Large intestine (tissue), 12 donors: ENCODE measurements at places on chromosomes 1 and 21.

GRCh38 chr21:42258150-42258884, 39.4 kb downstream of the ABCG1 start:
- peak; percentile 35 for DNase-seq

DNA sequence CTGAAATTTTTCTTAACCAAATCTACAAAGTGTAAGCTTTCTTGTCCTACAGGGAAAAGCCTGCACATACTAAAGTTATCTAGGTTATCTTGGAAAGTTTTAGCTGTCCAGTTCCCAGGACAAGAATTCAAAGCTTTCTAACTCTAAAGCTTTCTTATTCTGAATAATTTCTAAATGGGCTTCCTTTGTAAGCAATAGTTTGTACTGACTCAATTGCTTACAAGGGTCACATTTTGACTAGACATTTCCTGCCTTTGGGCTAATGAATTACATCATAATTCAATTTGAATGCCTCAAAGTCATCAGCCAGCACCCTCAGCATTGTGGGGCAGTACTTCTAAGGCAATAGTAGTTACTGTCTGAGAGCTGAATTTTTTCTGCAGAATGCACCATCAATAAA, 223.0 kb downstream of the LTN1 start:
- DNase-seq: no peak

GRCh38 chr1:30759718-30760281, 2.2 kb upstream of the LAPTM5 start:
- no peak for DNase-seq

DNA sequence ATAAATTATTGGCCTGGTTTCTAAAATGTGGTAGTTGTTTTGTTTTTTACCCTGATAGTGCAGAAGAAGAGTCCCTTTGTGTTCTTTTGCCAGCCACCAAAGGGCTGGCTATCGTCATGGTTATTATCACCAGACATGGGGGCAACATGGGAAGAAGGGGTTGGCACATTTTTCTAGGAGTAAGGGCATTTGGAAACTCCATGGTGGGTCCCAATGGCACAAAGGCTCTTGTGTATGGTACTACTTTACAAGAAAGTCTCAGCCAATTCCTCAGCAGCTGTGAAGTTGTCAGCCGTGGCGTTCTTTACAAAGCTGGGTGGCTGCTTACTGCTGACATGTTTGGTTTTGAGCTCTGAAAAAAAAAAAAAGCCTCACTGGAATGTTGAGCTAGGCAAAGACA, 330.4 kb upstream of the ESRRG start:
- no peak for DNase-seq

DNA sequence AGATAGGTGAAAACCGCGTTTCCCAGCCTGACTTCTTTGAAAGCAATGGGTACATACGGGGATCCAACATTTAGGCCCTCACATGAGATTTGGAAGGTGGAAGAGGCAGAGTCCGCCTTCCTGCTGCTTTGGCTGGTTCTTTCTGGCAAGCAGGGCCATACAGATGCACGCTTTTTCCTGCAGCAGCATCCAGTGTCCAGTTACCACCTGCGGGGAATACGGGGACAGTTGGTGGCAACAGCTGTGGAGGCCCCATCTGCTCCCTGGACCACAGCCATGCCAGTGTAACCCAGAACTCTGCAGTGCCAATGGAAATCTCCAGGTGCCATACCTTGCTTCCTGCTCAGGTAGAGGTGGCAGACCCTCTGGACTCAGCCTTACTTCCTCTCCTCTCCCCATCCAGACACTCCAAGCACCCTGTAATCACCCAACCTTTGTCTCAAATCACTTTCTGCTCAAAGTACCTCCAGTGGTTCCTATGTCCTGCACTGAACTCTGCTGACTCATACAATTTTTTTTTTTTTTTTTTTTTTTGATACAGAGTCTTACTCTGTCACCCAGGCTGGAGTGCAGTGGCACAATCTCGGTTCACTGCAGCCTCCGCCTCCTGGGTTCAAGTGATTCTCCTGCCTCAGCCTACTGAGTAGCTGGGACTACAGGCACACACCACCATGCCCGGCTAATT, 68.3 kb downstream of the SLC16A1 start:
- DNase-seq: no peak

DNA sequence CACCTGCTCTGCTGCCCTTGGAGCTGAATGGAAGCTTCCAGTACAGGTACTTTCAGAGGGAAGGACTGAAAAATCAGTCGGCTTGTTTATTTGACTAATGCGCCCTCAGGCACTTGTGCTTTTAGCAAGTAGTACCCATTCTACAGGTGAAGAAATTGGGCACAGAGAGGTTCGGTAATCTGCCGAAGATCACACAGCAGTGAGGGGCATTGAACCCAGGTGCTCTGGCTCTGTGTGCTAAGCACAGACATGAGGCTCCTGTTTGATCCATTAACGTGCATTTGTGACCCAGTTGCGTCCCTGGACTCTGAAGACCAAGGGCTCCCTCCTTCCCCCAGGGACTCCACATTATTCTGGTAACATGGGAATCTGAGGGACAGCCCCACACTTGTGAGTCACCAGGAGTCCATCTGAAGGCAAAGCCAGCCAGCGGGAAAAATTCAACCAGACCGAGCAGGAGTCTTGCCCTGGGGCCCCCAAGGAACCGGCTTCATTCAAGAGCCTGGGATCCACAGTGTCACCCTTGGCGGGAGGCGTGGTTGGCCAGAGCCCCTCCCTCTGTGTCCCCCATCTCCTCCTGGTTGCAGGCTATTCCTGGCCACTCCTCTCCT, 192.4 kb upstream of the ARHGEF16 start:
- no peak for DNase-seq

DNA sequence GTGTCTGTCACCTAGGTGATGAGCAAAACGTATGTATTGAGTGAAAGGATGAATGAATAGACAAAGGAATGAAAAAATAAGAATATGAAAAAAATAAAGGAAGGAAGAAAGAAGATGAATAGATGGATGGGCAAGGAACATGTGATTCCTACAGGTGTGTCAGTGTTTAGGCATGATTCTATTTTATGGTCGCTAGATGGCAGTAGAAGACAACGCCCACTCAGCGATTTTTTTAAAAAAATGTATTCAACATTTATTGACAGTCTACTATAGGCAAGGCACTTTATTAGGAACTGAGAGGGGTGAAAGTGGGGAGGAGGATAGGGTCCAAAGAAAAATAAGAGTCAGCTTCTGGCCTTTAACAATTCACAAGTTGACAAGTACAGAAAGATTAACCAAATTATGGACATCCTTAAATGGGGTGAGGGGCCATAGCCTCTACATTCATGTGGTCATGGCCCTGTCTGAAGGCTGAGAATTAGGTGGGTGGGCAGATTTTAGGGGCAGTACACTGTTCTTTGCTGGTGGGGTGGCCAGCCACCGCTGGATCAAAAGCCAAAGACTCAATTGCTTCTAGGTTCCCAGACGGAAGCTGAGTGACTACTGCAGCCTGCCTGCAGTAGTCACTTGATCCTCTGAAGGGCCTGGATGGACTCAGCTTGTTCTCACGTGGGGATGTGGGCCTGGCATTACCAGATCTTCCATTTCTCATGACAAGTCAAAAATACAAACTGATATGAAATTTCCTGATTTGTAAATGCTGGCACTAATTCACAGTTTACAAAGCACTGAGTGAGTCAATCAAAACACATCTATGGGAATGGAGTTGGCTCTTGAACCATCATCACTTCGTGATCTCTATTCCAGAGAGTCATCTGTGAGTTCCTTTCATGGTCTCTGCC, 83.9 kb downstream of the FASLG start:
- peak; percentile 16 for DNase-seq

- no peak for DNase-seq
These were observed 9.8 kb downstream of the PADI3 start for GRCh38 chr1:17258758-17259130.

DNA sequence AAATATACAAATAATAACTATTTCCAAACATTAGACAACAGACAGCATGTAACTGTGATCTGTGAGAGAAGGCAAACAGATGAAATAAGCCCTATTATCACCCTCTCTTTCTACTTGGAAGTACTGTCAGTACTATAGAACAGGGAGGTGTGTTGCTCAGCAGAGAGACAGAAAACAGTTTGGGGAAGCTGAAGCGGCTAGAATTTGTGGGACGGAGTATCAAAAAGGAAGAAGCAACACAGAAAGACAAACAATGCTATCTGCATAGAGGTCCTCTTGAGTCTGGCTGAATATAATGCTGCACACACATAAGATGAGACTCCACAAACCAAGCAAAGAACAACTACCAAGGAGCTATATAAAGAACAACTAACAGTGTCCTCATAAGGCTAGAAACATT, 59.4 kb downstream of the ZZZ3 start:
- DNase-seq: no peak

DNA sequence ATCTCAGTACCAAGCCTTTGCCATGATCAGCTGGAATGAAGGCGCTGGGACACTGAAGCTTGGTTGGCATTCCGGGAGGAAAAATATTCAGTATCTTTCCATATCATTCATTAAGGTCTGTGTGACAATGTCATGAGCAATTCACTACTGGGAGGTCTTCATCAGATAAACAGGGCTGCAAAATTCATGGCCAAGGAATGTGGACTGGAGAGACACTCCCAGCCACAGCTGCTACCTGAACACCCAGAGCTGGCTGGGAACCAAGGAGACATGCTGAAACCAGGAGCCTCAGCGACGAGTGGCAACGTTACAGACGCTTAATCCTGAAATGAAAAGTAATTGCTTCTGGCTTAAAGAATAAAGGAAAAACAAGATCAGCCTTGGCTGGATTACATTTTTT, 30.6 kb upstream of the DDAH1 start:
- DNase-seq: peak; percentile 24

DNA sequence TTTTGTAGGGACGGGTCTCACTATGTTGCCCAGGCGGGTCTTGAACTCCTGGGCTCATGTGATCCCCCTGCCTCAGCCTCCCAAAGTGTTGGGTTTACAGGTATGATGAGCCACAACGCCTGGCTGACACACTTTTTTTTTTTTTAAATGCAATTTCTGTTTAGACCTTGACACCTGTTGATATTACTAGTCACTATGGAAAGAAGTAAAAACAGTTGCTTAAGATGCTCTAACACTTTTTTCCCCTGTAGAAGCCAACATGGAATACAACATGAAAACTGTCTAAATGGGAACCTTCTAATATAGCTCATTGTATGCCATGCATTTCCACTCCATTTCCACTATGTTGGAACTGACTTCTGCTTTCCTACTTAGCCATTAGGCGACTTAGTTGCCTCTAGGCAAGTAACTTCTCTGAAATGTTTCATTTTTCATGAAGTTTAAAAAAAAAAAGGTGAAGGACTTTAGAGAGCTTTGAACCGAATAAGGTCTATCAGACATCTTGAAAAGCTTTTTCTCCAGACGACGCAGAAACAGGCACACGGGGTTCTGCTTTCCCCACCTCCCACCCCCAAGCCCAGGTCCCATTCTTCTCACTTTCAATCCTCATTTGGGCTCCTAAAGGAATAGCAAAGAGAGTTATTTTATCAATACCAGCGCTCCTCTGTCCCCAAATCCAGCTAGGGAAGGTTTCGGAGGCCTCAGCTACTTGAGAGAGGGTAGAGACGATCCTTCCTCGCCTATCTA, 648 bp upstream of the DR1 start:
- DNase-seq: no peak
